ENCODE measurements at places on chromosomes 11 and 22. TPM values are rescaled to one million over a fixed set of nuclear protein-coding genes. Genes with fewer than 3 reads are reported as not detected.
A peak's percentile ranks its signal among the peaks of the same experiment; 100 is the strongest.

The OR52B4 gene
- not detected for total RNA-seq

GRCh38 chr11:70423523-70424505, 25.5 kb downstream of the CTTN start:
- DNase-seq, result no peak

DNA sequence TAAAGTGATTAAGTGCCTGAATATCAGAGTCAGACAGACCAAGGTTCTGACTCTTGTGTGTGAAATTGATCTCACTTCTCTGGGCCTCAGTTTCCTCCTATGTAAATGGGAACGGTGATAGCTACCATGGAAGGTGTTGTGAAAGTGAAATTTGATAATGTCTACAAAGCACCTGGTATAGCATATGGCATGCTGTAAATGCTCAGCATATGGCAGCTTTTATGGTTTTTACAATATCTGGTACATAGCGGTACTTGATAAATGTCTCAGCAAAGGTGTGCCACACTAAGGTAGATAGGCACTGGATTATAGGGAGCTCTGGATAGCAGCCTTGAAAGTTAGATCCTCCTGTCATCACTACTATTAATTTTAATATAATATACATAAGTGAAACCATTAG, 19.9 kb downstream of the POU2AF2 start:
- no peak for DNase-seq

DNA sequence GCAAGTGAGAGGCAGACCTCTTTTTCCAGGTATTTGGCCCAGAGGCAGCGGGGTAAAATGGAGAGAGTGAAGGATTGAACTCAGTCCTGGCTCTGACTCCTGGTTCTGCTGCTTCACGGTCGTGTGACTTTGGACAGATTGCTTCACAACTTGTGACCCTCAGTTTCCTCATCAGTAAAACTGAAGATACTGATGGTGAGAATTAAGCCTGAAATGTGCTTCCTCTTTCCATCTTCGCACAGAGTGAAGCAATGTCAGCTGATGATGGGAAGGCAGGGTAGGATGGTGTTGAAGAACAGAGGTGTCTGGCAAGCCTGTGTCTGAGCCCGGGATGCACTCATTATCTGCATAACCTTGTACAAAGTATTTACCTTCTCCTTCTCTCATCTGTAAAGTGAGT, 59.0 kb downstream of the UBASH3B start:
- no peak for DNase-seq

The PHLDB1 gene
- 78.4 TPM for total RNA-seq

DNA sequence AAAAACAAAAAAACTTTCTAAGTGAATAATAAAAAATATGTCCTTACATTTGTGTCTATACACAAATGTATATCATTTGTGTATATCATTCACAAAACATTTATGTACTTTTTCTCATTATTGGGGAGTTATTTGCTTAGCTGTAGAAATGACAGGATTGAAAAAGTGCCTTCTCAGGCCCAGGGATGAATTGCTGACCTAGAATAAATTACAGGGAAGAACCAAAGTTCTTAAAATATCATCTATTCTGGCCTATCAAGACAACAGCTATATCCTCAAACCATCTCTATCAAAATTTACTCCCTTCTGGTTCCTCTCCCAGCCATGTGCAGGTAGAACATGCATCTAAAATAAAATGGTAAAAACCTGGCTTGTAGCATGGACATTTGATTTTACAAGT, 1.9 kb upstream of the RAB6A start:
- no peak for DNase-seq

GRCh38 chr11:73965076-73965763, 14.4 kb downstream of the DNAJB13 start:
- DNase-seq, result peak; percentile 36

- peak; percentile 74 for DNase-seq
Measured at GRCh38 chr22:37681556-37682049, 4.5 kb upstream of the NOL12 start.

The KCNQ1 gene
- 0.44 TPM for total RNA-seq

DNA sequence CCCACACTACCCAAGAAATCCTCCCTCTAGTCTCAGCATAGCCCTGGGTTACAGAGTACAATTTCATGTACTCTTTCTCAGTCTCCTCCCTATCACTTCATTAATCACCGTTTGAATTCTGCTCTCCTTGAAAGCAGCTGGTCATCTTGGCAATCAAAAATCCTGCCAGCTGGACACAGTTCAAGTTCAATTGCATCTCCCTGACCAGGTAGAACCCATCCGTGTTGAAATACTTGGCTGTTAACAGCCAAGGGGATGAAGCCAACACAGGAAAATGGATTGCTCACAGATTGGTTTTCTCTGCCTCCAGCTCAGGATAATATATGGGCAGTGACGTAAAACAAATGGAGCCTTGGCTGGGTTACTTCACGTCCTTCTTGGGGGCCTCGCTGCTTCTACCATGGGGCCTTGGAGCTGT, 55.1 kb upstream of the GRK3 start:
- DNase-seq, result no peak

The TSKU gene
- 29.2 TPM for total RNA-seq

GRCh38 chr11:33804471-33804870, 30.2 kb upstream of the FBXO3 start:
- no peak for DNase-seq

The RIMBP3B gene
- total RNA-seq, result 0.07 TPM

GRCh38 chr11:123778511-123778910, 24.2 kb upstream of the OR6X1 start:
- DNase-seq, result no peak

GRCh38 chr11:73996161-73996747, 12.6 kb downstream of the UCP3 start:
- no peak for DNase-seq

The KIRREL3 gene
- total RNA-seq, result 25.3 TPM
